ENCODE measurements at places on chromosomes 4 and X.
A peak's percentile ranks its signal among the peaks of the same experiment; 100 is the strongest.

DNA sequence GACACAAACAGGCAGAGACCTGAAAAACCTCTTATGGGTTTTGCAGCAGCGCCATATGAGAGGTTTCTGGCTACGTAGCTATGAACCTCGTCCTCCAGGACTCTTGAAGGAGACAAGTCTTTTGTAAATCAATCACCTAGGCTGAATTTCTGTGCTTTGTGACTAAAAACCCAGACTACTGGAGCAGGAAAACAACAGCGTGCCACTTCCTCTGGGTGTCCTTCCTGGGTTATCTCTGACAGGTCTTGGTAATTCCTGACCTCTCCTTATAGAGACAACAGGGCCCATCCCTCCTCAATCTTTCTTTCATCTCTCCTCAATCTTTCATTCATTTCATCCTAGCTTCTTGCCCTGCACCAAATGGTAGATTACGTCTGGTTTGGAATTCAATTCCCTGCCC is 5.7 kb downstream of the S100P start:
- DNase-seq: no peak

- no peak for DNase-seq
Observed at GRCh38 chrX:79138658-79139241, 5.7 kb upstream of the GPR174 start.

DNA sequence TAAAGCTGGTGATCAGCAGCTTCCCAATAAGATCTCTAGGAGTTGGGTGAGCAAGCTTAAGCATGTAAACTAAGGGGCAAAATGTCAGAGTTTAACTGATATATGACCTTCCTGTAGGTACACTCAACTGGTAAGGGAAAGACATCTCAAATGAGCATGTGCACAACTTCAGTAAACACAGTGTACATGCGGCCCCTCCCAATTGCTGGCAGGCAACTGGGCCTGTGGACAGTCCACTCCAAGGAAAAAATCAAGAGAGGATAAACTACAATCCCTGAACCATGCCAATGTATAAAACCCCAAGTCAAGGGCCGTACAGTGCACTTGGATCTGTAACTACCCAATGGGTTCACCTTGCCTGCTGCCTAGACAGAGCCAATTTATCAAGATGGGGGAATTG is 4.9 kb upstream of the NAA11 start:
- DNase-seq: no peak

- no peak for DNase-seq
Observed at GRCh38 chr4:135672202-135672601, 1470.6 kb upstream of the PABPC4L start.

DNA sequence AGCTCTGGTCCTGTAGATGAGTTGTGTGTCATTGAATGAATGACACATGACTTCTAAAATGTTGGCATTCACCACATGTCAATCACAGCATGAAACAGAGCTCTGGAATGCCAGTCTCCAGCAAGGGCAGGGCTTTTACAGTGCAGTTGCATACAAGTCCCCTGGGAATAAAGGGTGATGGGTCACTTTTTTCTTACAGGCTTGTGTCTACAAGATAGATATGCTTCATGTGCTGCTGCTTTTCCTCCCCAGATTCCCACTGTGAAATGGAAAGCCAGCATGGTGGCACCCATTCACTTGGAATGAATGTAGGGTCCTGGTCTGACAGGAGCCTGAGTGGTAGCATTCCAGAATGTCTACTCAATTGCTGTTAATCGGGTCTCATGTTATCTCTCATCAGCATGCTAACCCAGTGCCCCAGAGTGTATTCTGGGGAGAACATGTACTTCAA is 159.1 kb upstream of the KIT start:
- no peak for DNase-seq

GRCh38 chrX:136182414-136182813 is 35.1 kb downstream of the FHL1 start:
- DNase-seq: no peak

DNA sequence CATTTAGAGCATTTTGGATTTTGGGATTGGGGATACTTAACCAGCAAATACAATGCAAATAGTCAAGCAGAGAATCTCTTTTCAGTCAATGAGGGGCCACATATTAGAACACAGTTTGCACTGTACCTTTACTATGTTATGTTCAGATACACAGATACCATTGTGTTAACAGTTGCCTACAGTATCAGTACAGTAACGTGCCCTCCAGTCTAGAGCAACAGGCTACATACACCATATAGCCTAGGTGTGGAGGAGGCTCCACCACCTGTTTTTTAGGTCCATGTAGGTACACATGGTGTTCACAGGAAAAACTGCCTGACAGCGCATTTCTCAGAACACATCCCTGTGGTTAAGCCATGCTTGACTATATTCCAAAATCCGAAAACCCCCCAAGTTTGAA is 9.1 kb downstream of the GRPEL1 start:
- DNase-seq: no peak

- no peak for DNase-seq
Observed at GRCh38 chr4:90419124-90419711, 292.0 kb downstream of the CCSER1 start.

GRCh38 chr4:137125011-137125410 is 407.3 kb downstream of the PCDH18 start:
- DNase-seq: peak; percentile 39

DNA sequence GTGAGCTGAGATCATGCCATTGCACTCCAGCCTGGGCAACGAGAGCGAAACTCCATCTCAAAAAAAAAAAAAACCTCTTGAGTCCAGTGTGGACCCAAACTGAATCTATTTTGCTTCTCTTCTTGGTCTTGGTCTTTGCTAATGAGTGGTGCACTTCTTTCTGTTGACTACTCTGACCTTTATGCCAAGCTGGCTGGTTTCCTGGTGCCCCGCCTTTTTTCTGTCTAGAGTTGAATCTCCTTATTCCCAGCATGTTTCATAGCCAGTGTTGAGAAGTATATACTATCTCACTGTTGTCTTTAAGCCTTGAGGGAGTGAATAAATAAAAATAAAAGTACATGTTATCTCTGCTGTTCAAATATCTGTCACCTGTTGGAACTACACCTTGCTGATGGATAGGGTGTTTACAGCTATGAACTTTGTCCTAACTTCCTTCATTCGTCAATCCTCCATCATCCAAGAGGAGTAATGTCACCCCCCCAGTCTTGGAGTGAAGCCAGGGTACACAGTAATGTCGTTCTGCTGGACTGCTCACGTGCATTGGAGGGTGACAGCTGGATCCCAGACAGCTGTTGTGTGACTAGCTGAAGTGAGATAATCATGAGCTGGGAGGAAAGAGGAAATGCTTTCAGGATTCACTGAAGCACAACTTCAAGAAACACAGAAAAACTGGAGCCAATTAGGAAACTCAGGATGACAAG is 99.3 kb upstream of the PRKG2 start:
- DNase-seq: peak; percentile 42

DNA sequence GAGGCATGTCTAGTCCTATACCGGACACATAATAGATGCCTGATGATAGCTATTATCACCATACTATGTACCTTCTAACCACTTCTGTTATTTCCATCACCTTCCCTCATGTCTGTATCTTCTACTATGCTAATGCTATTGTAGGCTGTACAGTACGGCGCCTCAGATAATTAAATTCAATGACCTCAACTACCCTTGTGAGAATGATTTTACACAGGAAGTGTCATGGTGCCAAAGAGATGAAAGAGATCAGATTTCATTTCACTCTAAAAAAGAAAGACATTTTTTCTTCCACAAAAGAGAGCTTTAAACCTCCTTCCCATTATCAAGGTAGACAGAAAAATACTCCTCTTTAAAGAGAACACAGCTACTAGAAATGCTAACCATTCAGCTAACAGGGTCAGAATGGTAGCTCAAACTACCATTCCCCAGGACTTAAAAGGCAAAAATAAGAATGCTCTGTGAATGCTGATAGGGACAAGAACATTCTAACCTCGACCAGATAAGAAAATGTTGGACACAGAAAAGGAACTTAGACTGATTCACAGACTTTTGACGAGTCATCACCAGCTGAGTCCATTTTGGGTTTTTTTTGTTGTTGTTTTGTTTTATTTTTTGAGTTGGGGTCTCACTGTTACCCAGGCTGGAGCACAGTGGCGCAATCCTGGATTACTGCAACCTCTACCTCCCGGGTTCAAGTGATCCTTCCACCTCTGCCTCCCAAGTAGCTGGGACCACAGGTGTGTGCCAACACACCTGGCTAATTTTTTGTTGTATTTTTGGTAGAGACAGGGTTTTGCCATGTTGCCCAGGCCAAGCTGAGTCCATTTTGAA is 99.2 kb upstream of the RAPGEF2 start:
- DNase-seq: no peak

GRCh38 chrX:9318213-9318612 is 146.6 kb upstream of the TBL1X start:
- no peak for DNase-seq

DNA sequence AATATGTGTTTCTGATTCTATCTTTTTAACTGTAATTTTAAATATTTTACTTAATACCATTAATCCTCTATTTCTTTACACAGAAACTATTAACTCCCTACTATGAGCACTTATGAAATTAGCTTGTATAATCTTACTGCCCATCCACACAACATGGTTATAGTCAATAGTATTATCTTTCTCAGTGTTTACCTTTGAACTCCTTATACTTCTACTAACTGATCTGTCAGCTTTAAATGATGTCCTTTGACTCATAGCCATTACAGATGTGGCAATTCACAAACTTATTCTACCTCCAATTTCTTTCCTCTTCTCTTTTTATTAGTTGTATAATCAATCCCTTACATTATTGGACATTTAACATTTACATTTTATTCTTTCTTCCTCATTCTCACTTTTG is 5.5 kb downstream of the SEC31A start:
- DNase-seq: no peak

- DNase-seq: no peak
Observed at GRCh38 chr4:56288663-56289062, 98.6 kb downstream of the AASDH start.

GRCh38 chr4:174105202-174105601 is 178.3 kb downstream of the FBXO8 start:
- no peak for DNase-seq

GRCh38 chrX:46551494-46552128 is 6.4 kb upstream of the ZNF674 start:
- no peak for DNase-seq

DNA sequence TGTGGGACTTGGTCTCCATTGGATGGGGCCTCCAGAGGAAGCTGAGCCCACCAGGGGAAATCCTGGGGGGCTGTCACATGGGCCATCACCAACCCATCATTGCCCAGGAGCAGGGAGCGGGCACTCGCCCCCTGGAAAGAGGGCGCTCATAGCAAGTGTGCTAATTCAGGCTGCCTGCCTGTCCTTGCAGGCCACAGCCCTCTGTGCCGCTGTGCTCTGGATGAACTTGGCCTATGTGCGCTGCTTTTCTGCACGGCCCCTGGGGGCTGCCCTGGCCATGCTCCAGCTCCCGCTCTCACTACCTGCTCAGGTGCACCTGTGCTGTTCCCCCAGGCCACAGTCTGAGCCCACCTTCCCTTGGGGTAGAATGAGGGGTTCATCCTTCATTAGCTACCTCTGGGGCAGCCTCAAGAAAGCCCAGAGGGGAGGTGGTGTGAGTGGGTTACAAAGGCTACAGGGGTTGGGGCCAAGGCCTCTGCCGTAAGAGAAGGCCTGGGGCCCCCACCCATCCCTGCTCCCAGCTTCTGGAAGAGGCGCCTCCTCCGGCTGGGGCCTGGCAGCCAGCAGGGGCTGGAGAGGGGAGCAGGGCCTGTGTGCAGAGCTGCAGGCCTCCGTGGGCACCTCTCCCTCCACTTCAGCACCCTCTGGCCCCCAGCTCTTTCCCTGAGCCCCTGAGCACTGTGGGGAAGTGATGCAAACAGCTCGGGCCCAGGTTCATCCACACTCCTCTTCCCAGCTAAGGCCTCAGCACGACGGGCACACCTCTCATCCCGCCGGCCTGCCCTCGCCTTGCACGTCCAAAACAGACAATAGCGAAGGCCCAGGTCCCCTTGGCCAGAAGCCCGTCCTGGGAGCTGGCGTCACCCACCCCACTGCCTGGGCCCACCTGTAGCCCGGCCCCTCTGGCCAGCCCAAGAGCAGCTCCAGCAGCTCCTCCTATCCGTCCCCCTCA is 8.9 kb downstream of the CFAP99 start:
- no peak for DNase-seq

DNA sequence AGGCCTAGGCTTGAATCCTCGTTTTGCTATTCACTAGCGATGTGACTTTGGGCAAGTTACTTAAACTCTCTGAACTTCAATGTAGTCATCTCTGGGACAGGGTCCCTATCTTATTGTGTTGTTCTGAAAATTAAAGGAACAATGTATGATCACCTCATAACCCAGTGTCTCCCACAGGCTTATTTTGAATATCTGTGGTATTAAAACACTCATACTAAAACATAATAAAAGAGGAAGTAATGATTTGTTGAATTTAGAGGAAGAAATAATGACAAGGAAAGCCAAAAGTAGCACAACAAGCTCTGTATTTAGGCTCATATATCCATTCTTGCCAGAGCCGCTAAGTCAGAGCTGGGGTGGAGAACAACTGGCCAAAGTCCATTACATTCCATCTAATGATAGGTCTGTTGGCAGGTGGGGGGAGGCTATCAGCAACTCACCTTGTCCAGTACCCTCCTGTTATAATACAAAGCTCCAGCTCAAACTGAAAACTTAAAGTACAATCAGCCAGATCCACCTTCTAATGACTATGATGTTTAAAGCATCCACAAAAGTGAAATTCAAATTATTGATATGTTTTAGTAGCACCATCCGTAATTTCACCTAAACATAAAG is 64.5 kb upstream of the LSM6 start:
- no peak for DNase-seq

- no peak for DNase-seq
Observed at GRCh38 chr4:92232566-92232965, 71.2 kb upstream of the GRID2 start.

DNA sequence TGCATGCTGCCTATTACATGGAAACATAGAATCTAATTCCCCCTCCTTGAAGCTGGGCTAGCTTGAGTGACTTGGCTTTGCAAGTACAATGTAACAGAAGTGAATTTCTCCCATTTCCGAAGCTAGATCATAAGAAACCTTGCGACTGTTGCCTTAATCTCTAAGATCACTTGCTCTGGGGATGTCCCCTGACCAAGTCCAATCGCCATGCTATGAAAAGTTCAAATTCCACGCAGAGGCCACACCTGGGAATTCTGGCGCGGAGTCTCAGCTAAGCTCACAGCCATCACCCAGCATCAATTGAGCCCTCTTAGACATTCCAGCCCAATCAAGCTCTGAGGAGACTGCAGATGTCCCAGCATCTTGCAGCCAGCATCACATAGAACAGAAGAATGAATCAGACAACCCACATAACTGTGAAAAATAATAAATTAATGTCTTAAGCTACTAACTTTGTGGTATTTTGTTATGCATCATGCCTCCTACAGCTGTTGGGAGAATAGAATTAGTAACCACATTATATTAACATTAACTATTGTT is 27.0 kb downstream of the GPM6A start:
- DNase-seq: no peak

GRCh38 chrX:115378471-115378870 is 89.0 kb downstream of the LUZP4 start:
- no peak for DNase-seq

- no peak for DNase-seq
Observed at GRCh38 chrX:15911734-15912550, 57.3 kb upstream of the AP1S2 start.

DNA sequence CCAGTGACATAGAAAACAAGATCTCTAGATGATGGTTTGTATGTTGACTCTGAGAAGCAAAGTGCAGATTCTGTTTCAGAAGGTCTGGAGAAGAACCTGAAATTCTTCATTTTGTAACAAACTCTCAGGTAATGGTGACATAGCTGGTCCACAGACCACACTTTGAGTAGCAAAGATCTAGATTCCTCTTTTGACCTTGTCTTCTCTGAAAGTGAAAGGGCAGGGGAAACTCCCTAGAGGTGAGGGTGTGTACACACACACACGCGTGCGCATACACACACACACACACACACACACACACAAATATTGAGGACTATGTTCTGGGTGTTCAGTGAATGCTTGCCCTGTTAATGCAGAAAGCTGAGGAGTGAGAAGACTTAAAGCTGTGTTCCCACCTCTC is 110.1 kb downstream of the NHSL2 start:
- no peak for DNase-seq

Data from GM04503 (cell line).